SK-N-MC (cell line): ENCODE measurements at places on chromosomes 3 and 15.

DNA sequence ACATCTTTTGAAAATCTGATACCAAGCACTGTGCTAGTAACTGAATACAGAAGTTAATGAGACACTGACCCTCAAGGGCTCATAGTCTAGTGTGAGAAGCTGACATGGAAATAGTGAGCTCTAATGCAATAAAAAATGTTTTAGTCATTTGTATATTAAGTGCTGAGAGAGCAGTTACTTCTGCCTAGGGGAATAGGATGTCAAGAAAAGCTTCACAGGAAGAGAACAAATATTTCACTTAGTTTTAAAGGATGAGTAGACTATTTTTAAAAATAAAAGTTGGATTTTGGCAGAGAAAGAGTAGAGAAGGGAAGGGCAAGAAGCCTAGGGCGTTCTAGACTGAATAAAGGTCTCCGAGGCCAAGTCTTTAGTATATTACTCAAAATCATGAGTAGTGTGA, 158.4 kb downstream of the ATG7 start:
- DNase-seq, result no peak

- DNase-seq, result no peak
Measured at GRCh38 chr3:135325726-135326235, 530.7 kb downstream of the EPHB1 start.

- DNase-seq, result no peak
Measured at GRCh38 chr3:54251705-54252104, 129.4 kb downstream of the CACNA2D3 start.

- no peak for DNase-seq
Measured at GRCh38 chr3:154976072-154976983, 103.8 kb upstream of the MME start.

DNA sequence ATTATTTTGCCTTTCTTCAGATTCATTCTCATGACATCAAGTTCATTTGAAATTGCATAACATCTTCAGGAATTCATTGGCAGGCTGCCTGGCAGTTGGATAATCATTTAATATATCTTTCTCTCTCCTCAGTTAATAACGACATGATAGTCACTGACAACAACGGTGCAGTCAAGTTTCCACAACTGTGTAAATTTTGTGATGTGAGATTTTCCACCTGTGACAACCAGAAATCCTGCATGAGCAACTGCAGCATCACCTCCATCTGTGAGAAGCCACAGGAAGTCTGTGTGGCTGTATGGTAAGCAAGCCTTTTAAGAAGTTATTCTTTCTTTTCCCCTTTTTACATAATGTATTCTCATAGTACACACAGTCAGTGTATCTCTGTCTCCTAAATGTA, 38.2 kb downstream of the TGFBR2 start:
- DNase-seq, result no peak

DNA sequence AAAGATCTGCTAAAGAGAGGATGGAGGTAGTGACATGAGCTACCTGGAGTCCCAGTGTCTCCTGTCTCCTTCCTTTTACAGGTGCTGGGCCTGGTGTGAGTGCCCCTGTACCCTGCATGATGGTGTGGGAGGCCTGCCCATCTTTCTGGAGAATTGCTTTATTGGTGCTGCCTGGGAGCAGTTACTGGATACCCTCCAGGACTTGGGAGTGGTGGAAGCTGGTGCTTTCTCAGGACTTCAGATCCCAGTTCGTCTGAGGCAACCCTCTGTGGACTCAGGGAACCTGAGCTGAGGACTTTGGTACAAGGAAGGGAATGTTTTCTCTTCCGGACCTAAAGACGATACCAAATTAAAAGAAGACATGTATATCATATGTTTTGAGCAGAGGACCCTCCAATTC, 18.3 kb upstream of the NUDT16 start:
- DNase-seq, result no peak

GRCh38 chr3:113802795-113803455, 35.7 kb upstream of the GRAMD1C start:
- DNase-seq, result no peak

DNA sequence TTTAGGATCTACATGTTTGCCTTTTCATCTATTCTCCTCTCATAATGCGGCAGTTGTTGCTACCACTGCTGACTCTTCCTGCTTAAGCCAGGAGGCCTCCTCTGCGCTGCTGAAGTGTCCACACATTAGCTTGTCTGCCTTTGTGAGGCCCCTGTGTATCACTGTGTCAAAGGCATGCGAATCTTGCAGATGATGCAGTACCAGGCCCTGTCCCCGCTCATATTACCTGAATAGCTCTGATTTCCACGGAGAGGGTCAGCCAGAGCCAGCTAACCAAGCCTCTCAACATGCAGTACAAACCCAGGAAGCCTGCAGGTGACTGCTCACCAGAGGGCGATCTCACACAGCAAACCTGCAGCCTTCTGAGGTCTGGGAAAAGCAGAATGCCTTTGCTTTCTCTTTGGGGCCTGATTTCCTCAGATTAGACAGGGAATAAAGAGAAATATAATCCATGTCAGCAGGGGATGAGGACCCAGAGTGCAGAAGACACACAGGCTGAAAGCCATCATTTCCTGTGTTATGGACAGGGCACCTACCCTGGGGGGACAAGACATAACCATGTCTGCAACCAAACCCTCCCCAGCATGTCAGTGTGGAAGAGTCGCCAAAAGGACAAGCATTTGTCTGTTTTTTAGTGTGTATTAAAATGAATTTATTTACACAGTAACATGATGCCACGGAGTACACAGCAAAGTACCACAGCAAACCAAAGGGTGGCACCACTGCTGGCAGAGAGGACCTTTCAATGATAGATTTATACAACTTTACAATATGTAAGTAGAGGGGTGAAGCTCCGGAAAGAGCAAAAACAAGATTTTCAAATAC, 36.8 kb upstream of the TSPAN3 start:
- no peak for DNase-seq

DNA sequence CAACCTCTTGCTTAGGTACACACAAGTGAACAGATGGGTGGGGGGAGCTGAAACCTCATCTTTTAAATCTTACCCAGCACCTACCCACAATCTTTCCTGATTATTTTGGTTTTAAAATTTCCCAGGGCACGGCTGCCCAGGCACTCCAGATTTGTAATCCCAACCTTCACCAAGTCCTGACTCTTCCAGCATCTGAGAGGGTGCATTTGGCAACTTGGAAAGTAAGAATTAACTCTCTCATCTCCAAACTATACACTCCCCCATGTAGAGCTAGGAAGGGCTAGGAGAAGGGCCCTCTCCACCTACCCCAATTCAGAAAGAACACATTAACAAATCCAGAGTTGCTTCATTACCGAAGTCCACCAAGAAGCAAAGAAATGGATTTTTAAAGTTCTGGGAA, 41.7 kb upstream of the PRICKLE2 start:
- no peak for DNase-seq

- no peak for DNase-seq
Measured at GRCh38 chr3:165820671-165821123, 16.5 kb downstream of the BCHE start.

- DNase-seq, result no peak
Measured at GRCh38 chr3:39497753-39498152, 30.3 kb downstream of the MOBP start.

GRCh38 chr15:82875411-82876003, 66.1 kb downstream of the WHAMM start:
- no peak for DNase-seq

DNA sequence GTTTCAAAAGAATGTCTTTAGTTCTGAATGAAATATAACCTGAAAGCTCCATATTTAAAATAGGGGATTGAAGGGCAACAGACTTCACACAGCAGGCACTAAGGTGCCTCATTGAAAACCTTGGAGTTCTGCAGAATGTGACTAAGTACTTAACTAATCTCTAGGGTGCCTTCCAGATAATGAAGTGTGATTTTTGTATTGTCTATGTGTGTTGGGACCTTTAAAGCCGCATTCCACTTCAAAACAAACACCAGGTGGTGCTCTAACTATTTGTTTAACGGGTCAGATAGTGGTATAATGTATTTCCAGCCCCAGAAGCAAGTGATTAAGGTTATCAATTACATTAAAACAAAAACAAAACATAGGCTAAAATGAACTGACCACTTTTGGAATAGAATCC, 28.0 kb downstream of the TFG start:
- DNase-seq, result no peak

DNA sequence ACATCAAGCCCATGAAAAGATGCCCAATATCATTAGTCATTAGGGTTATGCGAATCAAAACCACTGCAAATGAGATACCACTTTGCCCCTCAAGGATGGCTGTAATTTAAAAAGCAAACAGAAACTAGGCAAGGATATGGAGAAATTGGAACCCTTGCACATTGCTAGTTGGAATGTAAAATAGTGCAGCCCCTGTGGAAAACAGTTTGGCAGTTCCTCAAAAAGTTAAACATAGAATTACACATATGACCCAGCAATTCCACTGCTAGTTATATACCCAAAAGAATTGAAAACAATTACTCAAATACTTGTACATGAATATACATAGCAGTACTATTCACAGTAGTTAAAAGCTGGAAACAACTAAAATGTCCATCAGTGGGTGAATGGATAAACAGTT, 186.8 kb upstream of the CGNL1 start:
- DNase-seq, result no peak

DNA sequence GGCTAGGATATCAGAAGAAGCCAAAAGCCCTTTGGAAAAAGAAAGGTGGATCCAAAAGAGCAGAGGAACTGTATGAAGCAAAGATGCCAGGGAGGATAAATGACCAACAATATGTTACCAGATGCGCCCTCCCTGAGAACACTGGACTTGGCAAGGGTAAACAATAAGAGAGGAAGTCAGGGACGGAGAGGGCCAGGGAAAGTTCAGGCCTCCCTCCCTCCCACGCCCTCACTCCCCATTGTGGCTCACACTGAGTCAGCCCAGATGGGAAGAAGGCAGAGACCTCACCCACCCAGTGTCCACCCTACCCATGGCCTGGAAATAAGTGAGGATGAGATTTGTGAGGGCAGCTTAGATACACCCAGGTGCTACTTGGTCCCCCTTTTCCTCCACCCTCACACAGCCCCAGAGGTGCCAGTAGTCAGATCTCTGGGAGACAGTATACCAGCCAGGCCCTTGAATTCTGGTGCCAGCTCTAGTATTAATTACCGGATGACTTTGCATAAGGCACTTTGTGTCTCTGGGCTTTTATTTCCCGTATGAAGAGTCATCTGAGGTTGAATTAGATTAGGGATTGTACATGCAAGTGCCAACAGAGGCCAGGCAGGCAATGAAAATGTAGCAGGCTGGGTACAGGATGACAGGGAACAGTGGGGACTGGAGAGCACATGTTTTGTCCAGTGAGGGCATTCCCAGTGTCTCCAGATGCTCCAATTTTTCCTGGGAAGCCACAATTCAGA, 35.1 kb upstream of the FRMD4B start:
- no peak for DNase-seq

DNA sequence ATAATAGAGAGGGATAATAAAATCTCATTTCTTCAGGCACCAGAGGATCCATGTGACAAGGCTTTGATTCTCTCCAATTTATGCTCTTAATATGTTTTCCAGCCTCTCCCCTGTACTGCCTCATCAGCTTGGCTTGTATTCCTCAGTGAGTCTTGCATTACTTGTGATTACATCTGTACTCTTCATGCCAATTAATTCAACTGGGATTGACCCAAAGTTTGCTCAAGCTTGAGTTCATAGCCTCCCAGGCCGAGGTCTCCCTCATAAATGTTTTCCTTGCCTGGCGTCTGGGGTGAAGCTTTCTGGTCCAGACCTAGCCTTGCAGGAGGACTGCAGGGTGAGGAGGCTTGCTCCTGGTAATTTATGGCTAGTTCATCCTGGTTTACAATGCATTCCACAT, 146.9 kb downstream of the CHST2 start:
- DNase-seq, result no peak

GRCh38 chr15:67021455-67021854, 43.9 kb upstream of the SMAD3 start:
- no peak for DNase-seq

GRCh38 chr15:75751891-75752290, 39.2 kb upstream of the CSPG4 start:
- DNase-seq, result no peak
